Tongue (tissue), 3 donors: ENCODE measurements at places on chromosomes 3 and 15. TPM values are rescaled to one million over a fixed set of nuclear protein-coding genes. Genes with fewer than 3 reads are reported as not detected.

ATP13A5 gene
- total RNA-seq = 0.31 TPM

CTXN2 gene
- not detected for total RNA-seq

CDHR4 gene
- not detected for total RNA-seq

PATL2 gene
- total RNA-seq = 0.51 TPM

GASK1A gene
- 11.2 TPM for total RNA-seq

GXYLT2 gene
- 47.7 TPM for total RNA-seq

AGBL1 gene
- total RNA-seq = 77.9 TPM

CPNE9 gene
- not detected for total RNA-seq

DPPA2 gene
- not detected for total RNA-seq

CCR3 gene
- total RNA-seq = 0.51 TPM

SLC4A7 gene
- 71.5 TPM for total RNA-seq

SNTN gene
- total RNA-seq = not detected

IL17RD gene
- 46.1 TPM for total RNA-seq

BRPF1 gene
- total RNA-seq = 15.0 TPM

MASP1 gene
- total RNA-seq = 12.0 TPM

- no peak for DNase-seq
Observed at GRCh38 chr3:9415485-9416138, 18.2 kb downstream of the SETD5 start.

GRCh38 chr3:187750006-187750512, 4.8 kb upstream of the BCL6 start:
- peak; percentile 93 for DNase-seq

GRCh38 chr3:39286771-39287170, 6.9 kb upstream of the CX3CR1 start:
- no peak for DNase-seq

DNA sequence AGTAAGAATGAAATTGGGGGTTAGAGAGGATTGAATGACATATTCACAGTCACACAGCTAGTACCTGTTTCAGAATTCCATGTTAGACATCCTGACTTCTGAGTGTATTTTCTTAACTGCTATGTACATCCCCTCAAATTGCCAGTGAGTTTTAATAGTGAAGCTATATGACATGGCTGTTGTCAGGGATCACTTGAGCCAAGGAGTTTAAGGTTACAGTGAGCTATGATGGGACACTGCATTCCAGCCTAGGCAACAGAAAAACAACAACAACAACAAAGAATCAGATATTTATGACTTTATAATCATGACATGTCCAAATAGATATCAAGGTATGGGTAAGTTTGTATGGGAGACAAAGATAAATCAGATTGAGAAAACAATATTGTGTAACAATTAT, 16.6 kb downstream of the PARP15 start:
- no peak for DNase-seq

- DNase-seq = no peak
Observed at GRCh38 chr3:194582196-194582905, 50.9 kb downstream of the TMEM44 start.

DNA sequence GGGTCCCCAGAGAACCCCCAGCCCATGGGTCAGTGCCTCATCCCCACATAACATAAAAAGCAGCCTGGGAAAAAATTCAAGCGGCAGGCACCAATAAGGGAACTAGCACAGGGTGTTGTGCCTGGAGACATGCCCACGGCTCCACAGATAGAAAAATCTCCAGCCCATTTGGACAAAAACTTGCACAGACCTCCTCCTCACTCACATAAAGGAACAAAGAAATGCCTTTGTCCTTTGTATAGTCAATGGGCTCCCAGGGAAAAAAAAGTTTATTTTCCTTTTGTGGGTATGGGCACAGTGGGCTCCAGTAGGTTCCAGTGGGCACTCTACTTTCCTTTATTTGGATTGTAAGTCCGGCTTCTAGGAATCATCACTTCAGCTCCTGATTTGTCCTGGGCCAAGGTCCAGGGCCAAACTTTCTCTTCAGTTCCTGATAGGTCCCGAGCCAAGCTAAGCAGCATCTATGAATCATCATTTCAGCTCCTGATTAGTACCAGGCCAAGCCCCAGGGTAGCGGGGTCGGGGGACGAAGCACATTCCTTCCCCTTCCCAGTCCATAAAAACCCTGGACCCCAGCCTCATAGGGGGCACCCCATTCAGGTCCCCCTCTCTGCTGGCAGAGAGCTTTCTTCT, 1.6 kb upstream of the DNAH12 start:
- no peak for DNase-seq

DNA sequence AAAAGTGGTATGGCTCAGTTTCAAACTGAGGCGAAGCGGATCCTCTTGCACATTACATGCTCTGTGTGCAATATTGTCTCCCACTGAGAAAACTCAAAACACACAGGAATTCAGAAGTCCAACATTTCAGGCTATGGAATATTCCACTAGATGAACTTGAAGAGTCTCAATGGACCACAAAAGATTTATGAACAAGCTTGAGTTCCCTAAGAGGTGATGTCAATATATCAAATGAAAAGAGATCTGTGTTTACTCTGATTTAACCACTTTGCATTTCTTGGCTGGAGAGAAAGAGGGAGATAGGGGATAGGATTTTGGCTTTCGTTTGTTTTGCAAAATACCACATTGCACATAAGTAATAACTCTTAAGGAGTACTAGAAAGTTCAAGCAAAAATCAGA, 20.3 kb downstream of the PDZRN3 start:
- no peak for DNase-seq

- no peak for DNase-seq
Observed at GRCh38 chr3:82423268-82424030, 662.0 kb upstream of the GBE1 start.

DNA sequence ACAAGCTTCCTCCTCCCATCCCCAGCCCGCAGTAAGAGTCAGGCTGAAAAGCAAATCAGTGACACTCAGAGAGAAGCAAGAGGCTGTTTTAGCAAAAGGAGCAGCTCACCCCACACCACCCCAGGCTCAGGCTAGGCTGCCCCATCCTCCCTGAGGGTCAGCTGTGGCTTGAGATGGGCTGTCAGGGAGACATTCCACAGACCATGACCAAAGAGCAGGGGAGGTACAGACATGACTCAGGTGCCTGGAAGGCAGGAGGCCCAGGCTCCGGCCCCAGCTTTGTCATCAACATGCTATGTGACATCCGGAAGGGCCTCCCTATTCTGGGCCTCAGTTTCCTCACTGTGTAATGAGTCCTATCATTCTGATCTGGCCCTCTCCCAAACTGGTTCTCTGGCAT, 24.7 kb downstream of the HCN4 start:
- no peak for DNase-seq

DNA sequence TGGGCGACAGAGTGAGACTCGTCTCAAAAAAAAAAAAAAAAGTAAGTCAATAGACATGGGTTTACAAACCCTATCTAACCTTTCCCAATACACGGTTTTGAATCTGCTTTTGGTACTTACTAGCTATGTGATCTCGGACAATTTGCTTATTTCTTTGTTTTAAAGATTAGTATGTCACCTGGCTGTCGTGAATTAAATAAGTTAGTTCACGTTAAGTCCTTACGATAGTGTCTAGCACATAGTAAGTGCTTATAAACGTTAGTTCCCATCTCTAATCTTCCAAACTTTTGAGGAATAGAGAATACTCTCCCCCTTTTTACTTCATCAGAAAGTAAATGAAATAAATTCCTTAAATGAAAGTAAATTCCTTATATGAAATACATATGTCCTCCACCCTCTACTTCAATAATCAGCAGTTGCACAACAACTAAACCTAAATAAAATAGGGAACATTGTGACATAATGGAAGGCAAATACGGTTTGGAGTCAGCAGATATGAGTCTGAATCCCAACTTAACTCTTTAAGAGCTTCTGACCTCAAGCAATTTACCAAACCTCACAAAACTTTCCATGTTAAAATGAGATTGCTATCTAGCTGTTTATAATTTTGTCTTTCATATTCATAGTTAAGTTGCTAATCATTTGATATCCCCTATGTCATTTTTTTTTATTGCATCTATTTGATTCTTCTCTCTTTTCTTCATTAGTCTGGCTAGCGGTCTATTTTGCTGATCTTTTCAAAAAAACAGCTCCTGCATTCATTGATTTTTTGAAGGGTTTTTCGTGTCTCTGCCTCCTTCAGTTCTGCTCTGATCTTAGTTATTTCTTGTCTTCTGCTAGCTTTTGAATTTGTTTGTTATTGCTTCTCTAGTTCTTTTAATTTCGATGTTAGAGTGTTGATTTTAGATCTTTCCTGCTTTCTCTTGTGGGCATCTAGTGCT, 134.6 kb downstream of the PEAK1 start:
- DNase-seq = no peak

DNA sequence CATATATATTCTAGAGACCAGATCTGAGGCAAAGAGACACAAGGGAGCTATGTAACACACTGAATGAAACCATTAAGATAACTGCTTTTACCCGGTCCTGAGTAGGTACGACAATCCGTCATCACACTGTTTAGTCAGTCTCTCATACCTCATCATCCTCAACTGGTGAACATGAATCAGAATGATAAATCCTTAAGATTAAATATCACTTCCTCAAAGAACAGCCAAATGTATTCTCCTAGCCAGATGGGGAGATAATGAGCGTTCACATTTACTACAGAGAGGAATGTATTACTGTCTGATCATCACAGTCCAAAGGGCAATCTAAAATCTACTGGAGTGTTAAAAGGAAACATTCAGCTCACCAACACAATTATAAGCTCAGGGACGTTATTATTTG, 319.4 kb upstream of the STAC start:
- no peak for DNase-seq

GRCh38 chr3:104323226-104323625, 1043.5 kb upstream of the ALCAM start:
- no peak for DNase-seq

- DNase-seq = no peak
Observed at GRCh38 chr15:89121414-89121813, 33.2 kb downstream of the ABHD2 start.

- no peak for DNase-seq
Observed at GRCh38 chr3:64901986-64902516, 214.3 kb upstream of the ADAMTS9 start.

GRCh38 chr3:182711261-182711683, 82.0 kb upstream of the ATP11B start:
- DNase-seq = no peak

DNA sequence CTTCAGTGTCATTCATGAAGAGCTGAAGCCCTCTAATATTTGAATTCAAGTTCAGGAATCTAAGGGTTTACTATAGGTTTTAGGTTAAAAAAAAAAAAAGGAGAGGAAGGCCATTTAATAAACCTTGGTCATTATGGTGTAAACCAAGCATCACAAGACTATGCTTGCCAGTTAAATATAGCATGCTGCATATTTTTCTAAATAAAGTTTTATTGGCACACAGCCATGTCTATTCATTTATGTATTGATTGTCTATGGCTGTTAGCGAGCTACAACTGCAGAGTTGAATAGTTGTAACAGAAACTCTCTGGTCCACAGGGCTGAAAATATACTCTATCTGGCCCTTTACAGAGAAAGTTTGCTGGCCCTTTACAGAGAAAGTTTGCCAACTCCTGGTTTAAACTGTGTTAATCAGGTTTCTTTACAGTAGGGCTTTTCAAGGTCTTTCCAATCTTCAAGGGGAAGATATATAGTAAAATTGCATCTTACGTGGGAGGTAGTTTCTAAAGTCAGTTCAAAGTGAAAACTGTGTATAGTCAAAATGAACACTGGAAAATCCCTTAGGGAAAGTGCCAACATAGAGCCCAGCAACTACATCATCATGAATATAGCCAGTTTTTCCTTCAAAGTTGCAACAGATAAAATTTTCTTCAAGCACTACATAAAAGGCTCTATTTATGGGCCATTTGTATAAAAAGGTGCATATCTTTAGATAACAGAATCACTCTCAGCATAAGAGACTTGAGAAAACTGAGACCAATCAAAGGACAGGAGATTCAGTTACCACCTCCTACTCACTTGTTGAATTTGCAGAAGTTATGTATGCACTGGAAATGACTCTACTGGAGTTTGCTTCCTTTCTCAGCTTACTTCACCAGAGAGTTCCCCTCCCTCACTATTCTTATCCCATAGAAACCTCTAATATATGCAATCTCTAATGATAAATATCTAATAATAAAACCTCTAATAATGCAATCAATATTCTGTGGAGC, 49.7 kb upstream of the FRMD4B start:
- no peak for DNase-seq

GRCh38 chr3:29649815-29650547, 369.1 kb downstream of the RBMS3 start:
- no peak for DNase-seq

- DNase-seq = no peak
Observed at GRCh38 chr3:67064105-67064504, 66.0 kb downstream of the KBTBD8 start.

DNA sequence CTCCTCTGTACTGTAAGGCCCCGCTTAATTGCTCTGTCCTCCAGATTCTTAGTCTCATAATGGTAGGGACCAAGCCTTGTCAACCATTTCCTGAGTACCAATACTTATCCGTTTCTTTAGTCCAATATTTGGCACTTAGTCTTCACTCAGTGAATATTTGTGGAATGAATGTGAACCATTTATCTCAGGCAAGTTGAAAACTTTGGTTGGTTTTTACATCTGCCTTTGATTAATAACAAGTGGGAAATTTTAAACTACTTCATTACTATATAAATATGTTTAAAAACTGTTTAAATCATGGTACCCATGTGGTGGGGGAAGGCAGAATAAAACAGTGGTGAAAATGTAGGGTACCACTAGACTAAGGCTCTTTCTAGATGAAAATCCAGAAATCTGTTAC, 15.2 kb downstream of the CA12 start:
- DNase-seq = no peak

- DNase-seq = no peak
Observed at GRCh38 chr15:76199106-76200082, 111.9 kb downstream of the ETFA start.

GRCh38 chr15:38994310-38994709, 429.7 kb upstream of the RASGRP1 start:
- DNase-seq = peak; percentile 4

DNA sequence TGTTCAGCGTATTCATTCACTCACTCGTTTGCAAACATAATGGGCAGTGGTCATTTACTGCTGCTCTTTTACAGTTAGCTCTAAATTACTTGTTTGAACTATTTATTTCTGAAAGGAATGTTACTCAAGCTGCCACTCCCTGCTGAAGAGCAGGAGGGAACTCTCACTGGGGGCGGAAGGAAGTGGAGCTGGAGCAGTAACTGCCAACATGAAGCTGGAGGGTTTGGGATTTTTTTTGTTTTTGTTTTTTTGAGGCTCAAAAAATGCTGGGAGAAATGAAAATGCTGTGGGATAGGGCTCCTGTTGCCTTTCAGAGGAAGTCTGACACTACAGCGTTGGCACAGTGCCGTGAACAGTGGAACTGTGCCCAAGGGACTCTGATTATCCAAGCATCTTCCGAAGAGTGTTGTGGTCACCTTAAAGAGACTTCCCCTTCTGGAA, 44.1 kb downstream of the SENP2 start:
- DNase-seq = peak; percentile 15

DNA sequence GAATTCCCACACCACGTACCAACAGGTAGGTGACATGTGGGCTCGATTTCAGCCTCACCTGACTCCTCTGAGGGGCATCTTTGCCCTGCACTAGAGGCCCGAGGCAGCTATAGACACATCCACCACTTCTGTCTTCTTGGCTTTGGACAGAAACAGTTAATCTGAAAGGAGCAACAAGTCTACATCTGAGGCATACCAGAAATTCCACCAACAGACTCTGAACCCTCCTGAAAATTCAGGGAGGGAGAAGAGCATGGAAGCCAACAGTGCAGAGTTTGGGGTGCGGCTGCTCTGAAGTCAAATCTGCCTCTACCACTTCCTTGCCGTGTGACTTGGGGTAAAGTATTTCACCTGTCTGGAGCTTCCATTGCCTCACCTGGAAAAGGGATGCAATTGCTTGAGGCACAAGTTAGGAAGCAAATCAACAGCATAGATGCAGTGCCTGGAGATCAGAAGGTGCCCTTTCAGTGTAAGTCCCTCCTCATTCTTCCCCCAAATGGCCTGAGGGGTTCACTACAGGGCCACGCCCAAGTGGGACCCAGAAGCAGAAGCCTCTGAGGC, 119.8 kb downstream of the SHQ1 start:
- DNase-seq = no peak
